Uterus (tissue), 4 donors: ENCODE measurements at places on chromosomes 7 and 10. TPM values are rescaled to one million over a fixed set of nuclear protein-coding genes. Genes with fewer than 3 reads are reported as not detected.
A peak's percentile ranks its signal among the peaks of the same experiment; 100 is the strongest.

GRCh38 chr10:24396396-24396795, 187.5 kb downstream of the KIAA1217 start:
- no peak for DNase-seq

GRCh38 chr10:73246322-73246645, 771 bp downstream of the DNAJC9 start:
- no peak for DNase-seq

DNA sequence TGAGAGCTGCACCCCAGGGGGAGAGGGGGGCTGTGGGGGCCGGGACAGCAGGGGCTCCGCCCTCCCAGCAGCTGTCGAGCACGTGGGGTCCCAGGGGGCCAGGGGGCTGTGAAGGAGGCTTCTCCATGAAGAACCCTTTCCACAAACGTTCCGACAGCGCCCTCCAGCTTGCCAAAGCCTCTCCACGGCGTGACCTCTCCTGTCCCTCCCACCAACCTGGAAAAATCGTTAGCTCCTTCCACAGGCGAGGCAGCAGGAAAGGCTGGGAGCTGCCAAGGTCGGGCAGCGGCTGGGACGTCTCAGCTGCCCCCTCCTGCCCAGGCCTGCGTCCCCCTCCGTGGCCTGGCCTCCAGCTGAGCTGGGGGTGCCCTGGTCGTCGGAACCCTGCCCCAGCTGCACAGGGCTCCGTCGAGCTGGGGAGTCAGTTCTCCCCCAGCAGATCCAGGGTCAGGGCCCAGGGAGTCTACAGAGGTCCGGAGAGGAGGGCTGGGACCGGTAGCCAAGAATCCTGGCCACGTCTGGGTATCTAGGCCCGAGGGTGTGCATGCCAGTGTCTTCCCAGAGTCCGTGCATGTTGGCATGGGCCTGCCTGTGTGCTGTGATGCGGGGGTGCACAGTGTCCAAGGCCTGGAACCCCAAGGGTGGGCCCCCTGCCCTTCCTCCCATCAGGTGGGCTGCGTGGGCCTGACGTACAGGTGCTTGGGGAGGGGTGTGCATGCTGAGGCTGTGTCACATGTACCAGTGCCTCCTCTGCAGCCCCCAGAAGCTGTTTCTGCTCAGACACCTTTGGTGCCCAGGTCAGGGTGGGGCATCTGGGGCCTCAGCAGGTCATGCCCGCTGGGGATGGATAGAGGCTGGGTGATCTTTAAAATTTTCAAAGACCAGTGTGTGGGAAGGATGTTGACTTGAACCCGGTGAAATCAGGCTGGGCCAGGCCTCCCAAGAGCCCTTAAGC, 66.5 kb downstream of the UNCX start:
- no peak for DNase-seq

DNA sequence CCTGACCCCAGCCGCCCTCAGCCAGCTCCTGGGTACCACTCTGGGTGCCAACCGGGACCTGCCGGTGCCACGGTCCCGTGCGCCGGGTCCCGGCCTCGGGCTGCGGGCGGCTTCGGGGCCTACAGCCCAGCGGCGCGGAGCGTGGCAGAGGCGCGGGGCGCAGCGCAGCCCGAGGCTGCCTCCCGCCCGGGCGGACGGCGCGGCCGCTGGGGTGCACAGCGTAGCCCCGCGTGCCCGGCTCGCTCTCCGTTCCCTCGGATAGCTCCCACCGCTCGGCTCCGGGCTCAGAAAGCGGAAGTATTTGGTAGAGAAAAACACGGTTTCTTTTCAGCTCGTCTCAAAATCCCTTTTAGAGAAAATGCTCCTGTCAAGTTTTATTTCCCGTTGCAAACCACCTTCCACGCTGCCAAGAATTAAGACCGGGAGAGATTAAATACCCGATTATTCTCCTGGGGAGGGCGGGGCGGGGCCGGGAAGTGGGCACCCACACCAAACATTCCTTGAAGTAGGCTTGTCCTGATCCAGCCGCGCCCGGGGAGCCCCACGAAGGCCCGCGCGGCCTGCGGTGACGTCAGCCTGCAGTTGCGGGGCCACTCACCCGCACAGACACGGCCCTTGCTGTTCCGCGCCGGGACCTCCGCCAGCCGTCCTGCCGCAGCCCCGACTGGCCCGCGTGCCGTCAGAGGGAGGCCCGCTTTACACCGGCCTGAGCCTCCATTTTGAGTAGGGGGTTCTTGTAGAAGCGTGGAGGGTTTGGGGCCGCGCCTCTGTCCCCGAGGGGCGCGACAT, 7.2 kb downstream of the HOXA13 start:
- peak; percentile 68 for DNase-seq

Gene METTL27
- total RNA-seq = 2.8 TPM

GRCh38 chr7:6237011-6237410, 35.4 kb downstream of the CYTH3 start:
- no peak for DNase-seq

Gene CCL24
- total RNA-seq = not detected

DNA sequence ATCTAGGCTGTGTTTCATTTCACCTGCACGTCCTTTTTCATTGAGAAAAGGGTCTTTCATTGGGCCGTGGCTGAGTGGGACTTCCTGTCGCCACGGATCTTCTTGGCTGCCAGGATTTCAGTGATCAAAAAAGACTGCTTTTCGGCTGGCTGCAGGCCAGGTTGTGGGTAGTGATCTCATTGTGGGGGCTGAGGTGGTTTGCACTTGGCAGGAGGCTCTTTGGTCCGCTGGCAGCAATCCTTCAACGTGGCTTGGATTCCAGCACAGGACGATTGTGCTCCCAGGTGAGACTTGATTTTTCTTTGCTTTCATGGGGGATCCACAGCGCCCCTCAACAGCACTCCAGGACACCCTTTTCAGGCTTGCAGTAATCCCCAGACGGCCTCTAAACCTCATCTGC, 29.0 kb upstream of the ZNF273 start:
- no peak for DNase-seq

GRCh38 chr7:139908792-139909191, 79.7 kb downstream of the TBXAS1 start:
- DNase-seq = no peak
